ENCODE measurements at places on chromosomes 5 and 9.
A peak's percentile ranks its signal among the peaks of the same experiment; 100 is the strongest.

DNA sequence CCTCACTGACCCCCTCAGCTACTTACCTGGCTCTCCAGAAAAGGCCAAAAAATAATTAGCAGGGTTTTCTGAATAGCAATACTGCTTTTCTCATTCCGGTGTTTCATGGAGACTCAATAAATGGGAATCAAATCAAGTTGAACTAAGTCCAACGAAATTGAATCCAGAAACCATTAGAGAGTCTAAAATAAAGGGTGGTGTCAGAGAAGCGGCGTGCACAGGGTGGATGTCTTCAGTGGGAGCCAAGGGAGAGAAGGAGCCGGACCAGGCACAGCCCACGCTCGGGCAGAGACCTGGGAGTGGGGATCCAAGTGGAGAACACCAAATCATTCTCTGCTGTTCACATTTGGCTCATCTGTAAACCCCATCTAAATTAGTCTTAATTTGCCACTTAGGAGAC lies 40.2 kb upstream of the WWC1 start:
- DNase-seq = no peak

GRCh38 chr5:171906066-171906570 lies 100.3 kb downstream of the FBXW11 start:
- no peak for DNase-seq

DNA sequence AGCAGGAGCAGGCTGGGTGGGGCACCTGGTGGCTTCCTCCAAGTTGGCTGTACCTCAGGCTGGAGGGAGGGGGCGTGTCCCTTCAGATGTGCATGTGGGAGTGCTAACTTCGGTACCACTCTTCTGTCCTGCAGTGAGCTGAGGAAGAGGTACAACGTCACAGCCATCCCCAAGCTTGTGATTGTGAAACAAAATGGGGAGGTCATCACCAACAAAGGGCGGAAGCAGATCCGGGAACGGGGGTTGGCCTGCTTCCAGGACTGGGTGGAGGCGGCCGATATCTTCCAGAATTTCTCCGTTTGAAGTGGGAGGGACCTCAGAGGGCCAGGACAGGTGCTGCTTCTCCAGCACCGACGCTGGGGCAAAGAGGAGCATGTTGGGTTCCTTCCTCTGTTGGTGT lies 9.3 kb downstream of the NXNL2 start:
- DNase-seq = no peak

- no peak for DNase-seq
These were observed 58.0 kb downstream of the ANKRD33B start for GRCh38 chr5:10621832-10622231.

GRCh38 chr9:83422527-83422926 lies 115.7 kb downstream of the FRMD3 start:
- DNase-seq = peak; percentile 57

GRCh38 chr5:159504106-159504856 lies 174.0 kb upstream of the IL12B start:
- no peak for DNase-seq

- DNase-seq = no peak
These were observed 234.4 kb downstream of the MAST4 start for GRCh38 chr5:66830636-66831035.

- no peak for DNase-seq
These were observed 204.1 kb downstream of the CDH12 start for GRCh38 chr5:22649074-22649473.

DNA sequence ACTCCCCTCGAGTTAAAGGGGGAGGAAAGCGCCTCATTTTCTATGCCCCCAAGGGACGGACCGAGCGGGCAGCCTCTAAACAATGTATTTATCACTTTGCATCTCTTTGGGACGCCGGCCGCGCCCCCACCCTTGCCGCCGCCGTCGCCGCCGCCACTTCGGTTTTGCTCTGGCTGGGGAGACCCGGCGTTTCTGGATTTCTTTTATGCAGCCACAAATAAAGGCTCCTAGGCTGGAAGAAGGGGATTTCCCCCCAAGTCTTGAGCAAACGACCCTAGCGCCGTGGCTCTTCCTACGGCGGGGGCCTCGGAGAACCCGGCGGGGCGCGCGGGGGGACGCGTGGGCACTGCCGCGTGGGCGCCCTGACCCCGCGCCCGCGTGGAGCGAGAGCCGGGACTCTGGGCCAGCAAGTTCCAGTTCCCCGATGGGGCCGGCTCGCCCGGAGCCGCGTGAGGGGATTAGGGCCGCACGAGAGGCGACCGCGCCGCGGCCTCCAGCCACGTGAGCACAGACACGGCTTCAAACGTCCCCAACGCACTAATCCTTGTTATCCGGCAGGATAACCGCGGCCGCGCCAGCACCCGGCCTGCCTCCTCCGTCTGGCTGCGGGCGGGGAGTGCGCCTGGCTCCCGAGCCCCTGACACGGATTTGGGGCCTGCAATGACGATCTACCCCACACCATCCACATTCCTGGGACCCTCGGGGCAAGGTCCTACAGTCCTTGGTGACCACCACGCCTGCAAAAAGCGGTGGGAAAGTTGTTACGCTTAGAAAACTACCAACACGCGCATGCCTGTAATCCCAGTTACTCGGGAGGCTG lies 7.9 kb upstream of the NEUROG1 start:
- DNase-seq = peak; percentile 59

GRCh38 chr9:135249191-135249590 lies 161.7 kb downstream of the OLFM1 start:
- no peak for DNase-seq

- DNase-seq = no peak
These were observed 152.0 kb upstream of the SLC28A3 start for GRCh38 chr9:84492366-84493159.

DNA sequence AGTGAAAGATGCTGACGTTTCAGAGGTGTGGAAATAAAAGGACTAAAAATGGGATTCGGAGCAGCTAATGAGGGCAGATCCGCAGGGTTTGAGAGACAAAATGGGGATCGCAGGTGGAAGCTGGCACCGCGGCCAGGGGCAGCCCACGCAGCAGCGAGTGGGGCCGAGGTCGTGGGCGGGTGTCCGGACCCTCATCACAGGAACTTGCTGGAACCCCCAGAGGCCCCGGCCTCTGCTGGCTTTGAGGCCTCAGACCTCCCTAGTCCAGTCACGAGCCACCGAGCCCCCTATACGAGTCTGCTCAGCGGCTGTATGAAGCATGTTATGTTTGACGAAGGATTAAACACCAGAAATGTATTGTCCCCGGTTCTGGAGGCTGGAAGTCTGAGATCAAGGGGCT lies 45.8 kb upstream of the FCN1 start:
- DNase-seq = no peak

DNA sequence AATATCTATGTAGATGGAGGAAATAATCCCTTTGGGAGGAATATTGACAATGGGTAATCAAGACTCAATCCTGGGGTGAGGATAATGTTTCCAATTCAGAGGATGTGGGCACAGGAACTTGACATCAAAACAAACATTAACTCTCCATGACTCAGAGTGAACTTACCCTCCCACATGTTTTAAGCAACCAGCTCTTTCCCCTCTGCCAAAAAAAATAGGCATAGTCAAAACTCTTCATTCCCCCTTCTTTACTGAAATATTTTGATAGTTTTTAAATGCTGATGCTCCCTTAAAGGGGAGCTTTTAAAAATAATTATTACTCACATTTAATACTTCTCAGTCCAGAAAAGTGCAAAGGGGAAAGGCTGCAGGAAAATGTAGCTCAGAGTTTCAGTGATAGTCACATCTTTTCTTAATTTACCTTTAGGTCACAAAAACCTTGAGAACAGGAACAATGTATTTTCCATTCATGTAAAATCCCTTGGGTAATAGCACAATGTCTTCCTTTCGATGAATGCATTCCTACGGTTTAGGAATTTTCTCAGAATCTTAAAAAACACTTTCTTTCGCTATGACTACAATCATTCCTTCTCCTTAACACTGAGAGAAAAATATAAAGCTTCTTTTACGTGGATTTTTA lies 298.4 kb upstream of the GRAMD2B start:
- DNase-seq = peak; percentile 25

DNA sequence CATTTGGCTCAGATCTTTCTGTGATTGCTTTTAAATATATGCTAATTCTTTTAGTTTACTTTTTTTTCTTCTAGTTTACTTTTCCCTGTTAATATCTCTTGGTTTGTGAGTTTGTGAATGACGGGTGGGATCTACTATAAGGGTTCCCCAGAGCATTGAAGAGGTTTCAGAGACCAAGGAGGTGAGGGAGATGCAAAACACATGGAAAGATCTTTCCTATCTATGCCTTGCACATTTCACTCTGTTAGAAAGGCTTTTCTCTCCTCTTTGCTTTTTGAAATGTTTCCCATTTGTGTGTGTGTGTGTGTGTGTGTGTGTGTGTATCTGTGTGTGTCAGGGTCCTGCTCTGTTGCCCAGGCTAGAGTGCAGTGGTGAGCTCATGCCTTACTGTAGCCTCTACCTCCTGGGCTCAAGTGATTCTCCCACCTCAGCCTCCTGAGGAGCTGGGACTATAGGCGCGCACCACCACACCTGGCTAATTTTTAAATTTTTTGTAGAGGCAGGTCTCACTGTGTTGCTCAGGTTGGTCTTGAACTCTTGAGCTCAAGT lies 50.7 kb downstream of the CNTLN start:
- no peak for DNase-seq

DNA sequence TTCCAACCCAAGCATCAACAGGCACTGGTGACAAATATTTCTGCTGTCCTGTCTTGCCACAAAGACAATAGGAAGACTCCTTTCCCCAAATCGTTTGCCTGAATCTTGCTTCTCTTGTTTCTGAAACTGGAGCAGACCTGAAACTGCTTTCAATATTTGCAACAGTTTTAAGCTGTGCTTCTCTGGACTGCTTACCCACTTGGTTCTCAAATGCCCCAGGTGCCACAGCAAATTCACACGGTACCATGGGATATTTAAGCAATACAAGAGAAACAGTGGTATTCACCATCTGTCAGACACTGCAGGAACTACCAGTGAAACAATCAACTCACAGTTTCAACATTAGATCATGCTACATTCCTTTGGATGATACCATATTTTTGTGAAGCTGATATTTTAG lies 309.4 kb downstream of the PARP8 start:
- DNase-seq = no peak

- no peak for DNase-seq
These were observed 33.9 kb upstream of the OTULINL start for GRCh38 chr5:14547666-14548065.
